Karpas-422 (cell line): ENCODE measurements at places on chromosomes 2 and 18. TPM values are rescaled to one million over a fixed set of nuclear protein-coding genes. Genes with fewer than 3 reads are reported as not detected.

CFAP65 gene
- total RNA-seq = 0.11 TPM in 1 of 2 replicates, not detected in the other

- DNase-seq = no peak
Observed at GRCh38 chr2:217412277-217412676, 552.4 kb upstream of the TNP1 start.

SERPINB3 gene
- total RNA-seq = not detected in 2 replicates

DNA sequence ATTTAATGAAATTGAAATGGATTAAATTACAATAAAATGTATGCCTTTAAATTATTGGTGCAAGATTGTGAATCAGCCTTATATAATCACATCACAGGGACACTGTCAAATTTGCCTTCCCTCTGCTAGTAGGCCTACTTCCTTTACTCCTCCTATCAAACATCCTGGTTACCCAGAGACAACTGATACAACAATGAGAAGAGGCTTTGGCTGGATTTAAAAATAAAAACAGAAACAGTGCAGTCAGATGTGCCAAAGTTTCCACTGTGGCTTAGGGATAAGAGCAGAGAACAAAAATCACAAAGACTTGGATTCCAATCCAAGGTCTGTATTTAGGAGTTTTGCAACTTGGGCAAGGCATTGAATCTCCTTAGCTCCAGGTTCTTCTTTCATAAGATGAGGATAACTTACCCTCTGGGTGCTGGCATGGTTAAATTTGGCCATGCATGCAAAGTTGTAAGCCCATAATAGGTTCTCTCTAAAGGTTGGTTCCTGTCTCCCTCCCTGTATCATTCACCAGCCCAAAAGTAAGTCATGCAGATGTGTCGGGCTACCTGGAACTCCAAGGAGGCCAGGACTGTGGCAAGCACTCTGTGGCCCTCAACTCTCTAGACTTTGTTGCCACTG, 99.3 kb upstream of the LRATD1 start:
- DNase-seq = no peak

- DNase-seq = no peak
Observed at GRCh38 chr2:3628241-3628679, 29.7 kb upstream of the ALLC start.

PDE11A gene
- 0.52 TPM in 1 of 2 replicates, not detected in the other for total RNA-seq

DNA sequence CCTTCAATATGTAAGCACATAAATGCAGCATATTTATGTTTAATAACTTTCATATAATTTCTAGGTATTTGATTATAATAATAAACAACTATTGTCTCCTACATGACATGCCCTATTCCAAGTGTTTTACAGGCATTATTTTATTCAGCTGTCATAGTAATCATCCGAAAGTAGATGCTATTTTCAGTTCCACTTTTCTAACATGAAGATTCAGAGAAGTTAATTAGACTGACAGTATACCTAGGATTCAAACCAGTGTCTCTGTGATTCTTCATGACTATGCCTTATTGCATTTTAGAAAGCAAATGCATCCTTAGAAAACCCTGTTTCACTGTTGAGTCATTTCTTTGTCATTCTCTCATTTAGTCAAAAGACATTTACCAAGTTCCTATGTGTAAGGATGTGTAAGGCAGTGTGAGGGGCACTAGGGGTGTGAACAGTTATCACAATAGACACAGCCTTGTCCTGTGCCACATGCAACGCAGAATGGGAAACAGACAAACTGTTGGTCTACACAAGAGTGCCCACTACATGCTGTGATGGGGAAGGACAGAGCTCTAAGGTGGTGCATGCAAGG, 79.8 kb downstream of the DTNA start:
- no peak for DNase-seq

- no peak for DNase-seq
Observed at GRCh38 chr2:34486965-34487364, 887.9 kb upstream of the FAM98A start.

- no peak for DNase-seq
Observed at GRCh38 chr2:167758292-167758691, 489.1 kb downstream of the STK39 start.

GRCh38 chr18:22399949-22400348, 17.8 kb downstream of the CTAGE1 start:
- DNase-seq = no peak

DNA sequence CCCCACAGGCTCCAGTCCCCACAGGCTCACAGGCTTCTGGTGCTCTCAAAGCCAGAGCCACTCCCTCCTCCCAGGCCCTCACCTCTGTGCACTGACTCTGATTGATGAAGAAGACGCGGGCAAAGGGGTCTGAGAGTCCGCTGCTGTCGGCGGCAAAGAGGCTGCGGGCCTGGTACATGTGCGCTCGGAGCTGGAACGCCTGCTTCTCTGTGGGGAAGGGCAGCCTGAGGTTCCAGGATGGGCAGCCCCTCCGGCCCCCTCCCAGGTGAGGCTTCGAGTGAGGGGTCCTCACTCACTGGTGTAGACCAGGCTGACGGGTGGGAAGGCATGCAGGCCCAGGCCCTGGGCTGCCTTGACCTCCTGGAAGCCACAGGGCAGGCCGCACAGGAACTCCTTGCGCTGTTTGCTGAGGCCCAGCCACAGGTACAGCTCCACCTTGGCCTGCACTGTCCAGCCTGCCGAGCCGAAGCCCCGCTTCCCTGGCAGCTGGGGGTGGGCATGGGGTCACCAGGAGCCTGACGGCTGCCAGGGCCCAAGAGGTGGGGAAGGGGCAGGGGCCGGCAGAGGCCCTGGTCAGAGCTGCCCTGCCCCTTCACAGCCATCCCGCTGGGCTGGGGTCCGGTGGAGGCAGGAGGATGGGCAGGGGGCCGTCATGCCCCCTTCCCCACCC, 2.0 kb downstream of the OTOF start:
- DNase-seq = no peak

DNA sequence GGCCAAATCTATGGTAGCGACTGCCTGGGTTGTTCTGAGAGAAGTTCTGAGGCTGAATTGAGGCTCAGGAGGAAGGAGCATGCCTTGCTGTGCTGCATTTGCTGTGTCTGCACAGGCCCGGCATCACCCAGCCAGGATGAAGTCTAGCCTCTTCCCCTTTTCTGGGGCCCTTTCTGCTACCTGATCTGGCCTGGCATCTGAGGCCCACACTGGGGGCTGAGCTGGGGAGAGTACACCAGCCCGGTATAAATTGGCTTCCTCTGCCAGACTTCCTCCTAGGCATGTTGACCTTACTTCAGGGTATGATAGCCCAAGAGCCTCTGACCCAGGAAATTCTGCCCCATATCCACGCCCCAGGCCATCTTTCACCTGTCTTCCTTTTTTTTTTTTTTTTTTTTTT, 30.0 kb downstream of the MRPL35 start:
- DNase-seq = peak; percentile 84

DNA sequence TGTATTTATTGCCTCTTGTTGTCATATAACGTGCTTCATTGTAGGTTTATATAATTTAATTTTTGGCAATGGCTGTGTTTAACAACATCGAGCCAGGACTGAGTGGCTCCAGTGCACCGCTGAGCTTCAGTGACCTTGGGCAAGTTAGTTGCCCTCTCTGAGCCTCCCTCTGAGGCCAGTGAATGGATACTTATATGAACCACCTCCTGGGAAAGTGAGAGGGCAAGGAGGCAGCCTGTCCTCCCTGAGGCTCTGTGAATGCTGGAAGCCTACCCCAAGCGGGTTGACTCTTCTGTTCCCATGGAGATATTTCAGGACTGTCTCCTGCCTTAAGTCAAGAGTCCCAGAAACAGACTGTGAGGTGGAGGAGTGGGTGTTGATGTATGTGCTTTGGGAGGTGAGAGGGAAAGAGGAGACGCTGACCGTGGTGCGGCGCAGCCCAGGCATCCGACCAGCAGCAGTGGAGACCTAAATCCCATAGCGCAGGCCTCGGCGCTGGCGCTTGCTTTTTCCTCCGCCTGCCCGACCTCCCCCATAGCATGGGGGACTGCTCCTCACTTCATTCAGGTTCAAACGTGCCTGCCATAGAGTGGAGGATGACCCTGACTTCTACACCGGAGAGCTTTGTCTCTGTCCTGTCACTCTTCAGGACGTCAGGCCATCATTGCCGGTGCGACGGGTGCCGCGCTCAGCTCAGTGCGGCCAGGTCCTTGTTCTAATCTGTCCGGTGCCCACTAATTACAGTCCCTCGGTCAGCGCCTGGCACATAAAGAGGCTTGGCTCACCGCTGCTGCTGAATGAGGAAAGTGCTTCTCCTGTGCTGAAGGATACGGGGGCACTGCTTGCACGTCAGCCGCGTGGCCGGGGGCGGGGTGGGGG, 167.3 kb upstream of the HS6ST1 start:
- DNase-seq = no peak

HADHB gene
- total RNA-seq = 40.7 and 48.8 TPM in 2 replicates

GYPC gene
- 156 and 251 TPM in 2 replicates for total RNA-seq

DNA sequence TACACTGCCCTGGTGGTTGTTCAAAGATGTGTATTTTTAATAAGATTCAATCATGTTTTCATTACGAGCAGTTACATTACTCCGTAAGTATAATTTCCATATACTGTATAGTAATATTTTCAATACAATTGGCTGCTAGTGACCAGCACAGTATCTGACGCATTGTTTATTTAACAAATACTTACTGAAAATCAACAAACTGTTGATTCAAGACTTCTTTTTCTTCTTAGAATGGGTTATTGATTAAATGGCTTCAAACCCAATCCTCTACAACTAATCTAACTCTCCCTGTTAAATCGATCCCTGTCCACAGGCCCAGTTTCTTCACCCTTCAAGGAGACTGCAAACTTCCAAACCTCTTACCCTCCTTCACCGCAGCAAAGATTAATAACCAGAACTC, 18.5 kb downstream of the COBLL1 start:
- DNase-seq = no peak

ADGRF3 gene
- total RNA-seq = 0.25 TPM in 1 of 2 replicates, not detected in the other

ASPRV1 gene
- total RNA-seq = 0.71 and 1.3 TPM in 2 replicates

GRCh38 chr2:169426069-169426663, 53.1 kb upstream of the BBS5 start:
- DNase-seq = no peak

- DNase-seq = no peak
Observed at GRCh38 chr2:144924827-144925226, 404.9 kb upstream of the ZEB2 start.

GRCh38 chr2:126981476-126981875, 82.8 kb downstream of the TEX51 start:
- DNase-seq = no peak

HOXD11 gene
- not detected in 2 replicates for total RNA-seq

DNA sequence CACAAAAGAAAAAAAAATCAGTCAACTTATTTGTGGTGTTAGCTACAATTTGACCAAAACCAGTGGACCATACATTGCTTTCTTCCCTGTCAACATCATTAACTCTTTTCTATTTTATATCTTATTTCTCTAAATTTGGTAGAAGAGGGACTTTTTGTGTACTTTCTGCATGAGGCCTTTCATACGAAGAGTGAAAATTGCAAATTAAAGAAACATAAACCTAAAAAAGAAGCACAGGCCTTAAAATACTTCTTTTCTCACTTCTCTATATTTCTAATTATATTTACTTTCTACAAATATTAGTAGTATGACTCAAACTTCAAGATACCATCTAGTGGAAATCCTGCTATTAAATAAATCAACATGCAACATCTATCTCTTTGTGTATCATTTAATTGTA, 1073.4 kb upstream of the ZEB2 start:
- no peak for DNase-seq

DNA sequence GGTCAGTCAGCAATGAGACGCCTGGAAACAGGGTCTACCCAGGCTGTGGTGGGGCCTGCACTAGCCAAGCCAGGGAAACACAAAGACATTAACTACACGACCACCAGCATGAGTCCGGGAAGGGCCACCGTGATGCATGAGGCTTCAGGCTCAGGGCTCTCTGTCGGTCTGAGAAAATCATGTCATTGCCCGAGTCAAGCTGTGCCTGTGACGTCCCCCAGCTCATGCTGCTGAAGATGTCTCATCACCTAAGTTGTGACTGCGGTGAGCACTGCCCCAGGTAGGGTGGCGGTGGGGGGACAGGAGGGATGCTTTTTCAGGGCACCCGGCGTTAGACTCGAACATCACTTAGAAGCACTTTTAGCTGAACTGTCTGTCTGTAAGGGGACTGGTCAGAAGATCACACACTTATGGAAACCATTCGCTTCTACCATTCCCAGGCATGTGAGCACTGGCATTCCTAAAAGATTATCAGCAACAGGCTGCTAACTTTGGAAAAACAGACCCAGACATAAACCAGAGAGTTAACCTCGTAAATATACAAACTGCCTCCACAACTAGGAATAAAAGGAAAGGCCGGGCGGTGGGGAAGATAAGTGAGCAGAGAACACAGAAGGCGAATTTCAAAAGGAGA, 234.5 kb downstream of the HDAC4 start:
- no peak for DNase-seq

TRPM8 gene
- total RNA-seq = not detected in 2 replicates

DNA sequence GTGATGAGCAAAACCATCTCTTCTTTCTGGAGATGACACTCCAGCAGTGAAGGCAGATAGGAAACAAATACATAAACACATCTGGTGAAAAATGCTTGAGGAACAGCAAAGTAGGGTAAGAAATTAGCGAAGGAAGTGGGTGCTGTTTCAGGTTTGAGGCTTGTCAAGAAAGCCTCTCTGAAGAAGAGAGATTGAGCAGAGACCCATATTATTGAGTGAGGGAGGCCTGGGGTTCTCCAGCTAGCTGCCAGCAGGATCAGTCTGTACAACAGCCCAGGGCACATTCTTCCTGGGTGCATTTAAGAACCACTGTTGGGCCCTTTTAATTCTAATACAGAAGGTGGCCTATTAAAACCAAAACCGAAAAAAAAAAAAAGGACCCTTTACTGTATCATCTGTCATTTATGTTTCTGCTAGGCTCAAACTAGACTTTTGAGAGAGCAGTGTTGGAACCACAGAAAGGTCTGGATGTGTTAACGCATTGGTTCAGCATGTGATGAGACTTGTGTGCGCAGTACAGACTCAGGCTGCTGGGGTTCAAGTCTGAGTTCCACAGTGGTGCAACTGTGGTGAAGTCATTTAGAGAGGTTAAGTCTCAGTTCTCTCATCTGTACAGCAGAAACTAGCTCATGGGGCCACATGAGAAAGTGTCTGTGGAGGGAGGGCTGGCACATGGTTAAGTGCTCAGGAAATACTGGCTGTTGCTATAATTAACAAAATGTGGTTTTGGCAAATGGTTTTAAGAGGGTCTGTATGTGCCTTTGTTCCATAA, 28.9 kb downstream of the MGAT5 start:
- DNase-seq = no peak

TFPI gene
- not detected in 2 replicates for total RNA-seq

- DNase-seq = no peak
Observed at GRCh38 chr2:43745457-43745856, 28.4 kb upstream of the DYNC2LI1 start.

DNA sequence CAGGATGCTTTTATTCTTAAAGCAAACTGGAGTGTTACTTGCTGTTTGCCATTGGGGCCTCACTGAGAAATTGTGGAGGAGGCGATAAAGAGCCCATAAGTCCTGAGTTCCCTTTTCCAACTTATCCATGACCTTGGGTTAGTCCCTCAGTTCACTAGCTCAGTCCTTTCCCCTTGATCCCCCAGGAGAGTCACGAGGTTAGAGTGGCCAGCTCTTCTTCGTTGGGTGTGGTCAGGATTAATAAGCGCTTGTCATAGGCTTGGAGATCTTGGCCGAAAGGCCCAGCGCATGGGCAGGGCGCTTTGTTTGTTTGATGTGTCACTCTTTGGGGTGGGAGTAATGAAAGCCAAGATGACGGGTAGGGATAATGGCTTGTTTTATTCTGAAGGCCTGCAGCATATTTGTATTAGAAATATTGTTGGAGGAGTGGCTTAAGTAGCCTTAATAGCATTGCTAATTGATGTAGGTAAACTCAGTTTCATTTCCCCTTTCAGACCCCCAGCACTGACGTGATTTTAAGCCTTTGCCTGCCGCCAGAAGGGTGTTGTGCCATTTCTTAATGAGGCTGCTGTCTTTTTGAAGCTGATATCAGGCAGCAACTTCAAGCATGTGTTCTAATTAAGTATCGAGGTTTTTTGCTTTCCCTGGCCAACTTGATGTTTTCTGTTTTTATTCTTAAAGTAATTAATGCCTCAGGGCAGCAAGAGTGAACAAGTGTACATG, 15.7 kb downstream of the GRHL1 start:
- peak; percentile 83 for DNase-seq
